ENCODE measurements at places on chromosomes 16 and 17.

DNA sequence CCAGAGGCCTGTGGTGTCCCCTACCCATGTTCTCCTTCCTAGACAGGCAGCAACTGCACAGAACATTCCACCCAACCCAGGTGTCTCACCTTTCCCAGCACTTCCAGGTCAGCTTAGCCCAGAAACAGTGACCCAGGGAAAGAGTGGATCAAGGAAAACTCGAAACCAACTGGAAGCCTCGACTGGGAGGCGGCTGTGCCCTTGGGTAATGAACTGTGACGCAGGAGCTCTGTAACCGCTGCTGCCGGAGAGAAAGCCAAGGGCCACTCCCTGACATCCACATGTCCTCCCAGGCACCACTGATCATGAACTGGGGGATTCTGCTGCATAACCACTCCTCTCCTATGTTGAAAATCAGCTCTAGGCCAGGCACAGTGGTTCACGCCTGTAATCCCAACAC, 34.4 kb downstream of the WDR59 start:
- no peak for DNase-seq

- no peak for DNase-seq
Measured at GRCh38 chr17:13362341-13363122, 239.2 kb downstream of the HS3ST3A1 start.

DNA sequence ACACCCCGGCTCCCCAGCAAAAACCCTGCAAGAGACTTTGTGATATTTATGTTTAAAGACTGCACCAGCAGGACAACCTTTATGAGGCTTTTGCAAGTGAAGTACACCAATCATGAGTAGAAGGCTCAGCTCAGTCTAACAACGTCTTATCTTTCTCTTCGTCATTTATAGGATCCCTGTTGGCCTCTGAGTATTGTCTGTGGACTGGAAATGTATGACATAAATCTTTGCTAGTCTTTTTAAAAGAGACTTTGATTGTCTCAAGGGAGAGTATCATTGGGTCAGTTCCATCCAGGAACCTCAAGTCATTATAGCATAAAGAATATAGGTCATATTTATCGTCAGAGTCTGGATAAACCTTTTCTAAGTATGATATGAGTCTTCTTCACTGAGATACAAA, 505.0 kb upstream of the SOX9 start:
- DNase-seq = no peak

- no peak for DNase-seq
Measured at GRCh38 chr16:12449374-12449773, 354.3 kb downstream of the CPPED1 start.

- DNase-seq = no peak
Measured at GRCh38 chr16:50371036-50371716, 2.4 kb upstream of the BRD7 start.

GRCh38 chr16:85660843-85661739, 27.7 kb downstream of the GINS2 start:
- DNase-seq = no peak

DNA sequence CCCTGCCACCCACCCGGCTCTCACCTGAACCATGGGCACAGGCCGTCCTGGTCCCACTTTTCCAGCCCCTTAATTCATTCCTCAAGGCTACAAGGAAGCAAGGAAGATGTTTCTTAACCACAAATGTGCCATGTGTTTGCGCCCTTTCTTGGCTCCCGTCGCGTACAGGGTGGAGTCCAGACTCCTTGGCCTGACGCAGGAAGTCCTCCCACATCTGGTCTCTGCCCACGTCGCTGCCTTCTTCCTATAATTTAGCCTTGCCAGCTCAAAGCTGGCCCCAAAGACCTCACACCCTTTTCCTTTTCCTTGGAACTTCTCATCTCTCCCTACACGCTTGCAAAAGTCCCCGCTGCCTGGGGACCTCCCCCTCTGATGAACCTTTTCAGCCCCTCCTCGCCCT, 38.8 kb upstream of the BHLHA9 start:
- no peak for DNase-seq

DNA sequence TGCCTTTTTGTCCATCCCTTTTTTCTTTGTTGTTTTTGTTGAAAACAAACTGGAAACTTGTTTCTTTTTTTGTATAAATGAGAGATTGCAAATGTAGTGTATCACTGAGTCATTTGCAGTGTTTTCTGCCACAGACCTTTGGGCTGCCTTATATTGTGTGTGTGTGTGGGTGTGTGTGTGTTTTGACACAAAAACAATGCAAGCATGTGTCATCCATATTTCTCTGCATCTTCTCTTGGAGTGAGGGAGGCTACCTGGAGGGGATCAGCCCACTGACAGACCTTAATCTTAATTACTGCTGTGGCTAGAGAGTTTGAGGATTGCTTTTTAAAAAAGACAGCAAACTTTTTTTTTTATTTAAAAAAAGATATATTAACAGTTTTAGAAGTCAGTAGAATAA, 4.9 kb downstream of the SOX9 start:
- DNase-seq = no peak

GRCh38 chr17:40364906-40365305, 369 bp upstream of the GJD3 start:
- DNase-seq = no peak

DNA sequence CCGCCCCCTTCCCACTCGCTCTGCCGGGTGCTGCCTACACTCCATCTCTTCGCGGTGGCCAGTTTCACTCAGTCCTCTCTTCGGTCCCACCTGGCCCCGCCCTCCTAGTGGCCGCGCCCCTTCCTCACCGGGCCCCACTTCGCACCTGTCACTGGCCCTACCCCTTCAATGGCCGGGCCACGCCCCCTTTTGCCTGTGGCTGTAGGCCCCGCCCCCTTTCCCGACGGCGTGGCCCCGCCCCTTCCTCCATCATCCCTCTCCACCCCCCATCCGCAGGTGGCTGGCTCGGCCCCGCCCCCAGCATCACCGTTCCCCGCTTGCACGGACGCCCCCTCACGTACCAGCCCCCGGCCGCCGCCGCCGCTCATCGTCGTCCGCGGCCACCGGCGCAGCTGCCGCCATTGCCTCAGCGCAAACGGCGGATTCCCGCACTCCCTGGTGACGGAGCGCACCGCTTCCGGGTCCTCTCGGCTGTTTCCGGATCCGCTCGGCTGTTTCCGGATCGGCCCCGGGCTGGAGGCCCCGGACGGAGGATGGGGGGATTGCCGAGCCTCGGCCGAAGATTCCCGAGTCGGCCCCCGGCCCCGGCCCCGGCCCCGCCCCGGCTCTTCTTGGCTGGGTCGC, at the start of gene RABEP2:
Gene RABEP2 (minus strand): TSS at position 477 of the 624 bp plus-strand sequence. CDS start 75 bp downstream, at position 402.
- DNase-seq = peak; percentile 85

DNA sequence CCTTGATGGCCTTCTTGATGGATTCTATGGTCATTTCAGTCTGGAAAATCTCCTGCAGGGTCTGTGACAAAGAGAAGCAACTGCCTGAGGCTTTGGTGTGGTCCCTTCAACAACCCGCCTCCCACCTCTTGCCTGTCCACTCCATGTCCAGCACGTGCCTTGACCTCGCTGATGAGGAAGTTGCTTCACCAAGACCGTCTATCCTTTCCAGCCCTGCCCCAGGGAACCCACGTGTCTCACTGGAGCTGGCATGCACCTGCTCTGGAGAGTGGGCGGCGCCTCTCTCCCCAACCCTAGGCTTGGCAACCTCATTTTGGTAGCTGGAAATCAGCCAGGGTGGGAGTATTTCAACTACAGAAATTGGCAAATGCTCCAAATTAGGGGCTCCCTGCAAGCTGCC, 32.6 kb downstream of the TEKT3 start:
- no peak for DNase-seq

DNA sequence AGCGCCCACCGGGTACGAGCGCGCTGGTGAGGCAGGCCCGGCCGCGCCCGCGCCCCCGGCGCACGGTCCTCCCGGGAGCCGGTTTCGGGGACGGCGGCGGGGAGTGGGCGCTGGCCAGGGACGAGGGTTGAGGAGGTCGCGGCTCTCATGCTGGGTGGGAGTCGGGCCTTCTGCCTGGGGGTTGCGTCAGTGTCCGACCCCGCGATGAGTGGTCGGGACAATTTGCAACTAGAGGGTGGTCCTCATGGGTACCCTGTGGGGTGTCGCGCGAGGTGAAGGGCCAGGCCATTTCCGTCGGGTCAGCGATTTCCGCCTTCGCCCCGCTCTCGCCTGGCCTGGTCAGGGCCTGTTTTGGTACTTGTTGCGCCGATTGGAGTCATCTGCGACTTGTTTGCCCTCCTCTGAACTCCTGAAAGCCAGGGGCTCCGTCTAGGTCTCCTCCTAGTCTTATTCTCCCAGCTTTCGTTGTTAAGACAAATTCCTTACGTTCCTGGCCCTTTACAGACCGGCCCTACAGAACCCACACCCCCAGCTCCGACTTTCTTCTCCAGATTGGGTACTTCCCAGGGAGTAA, 14.9 kb downstream of the NAA60 start:
- DNase-seq = no peak

DNA sequence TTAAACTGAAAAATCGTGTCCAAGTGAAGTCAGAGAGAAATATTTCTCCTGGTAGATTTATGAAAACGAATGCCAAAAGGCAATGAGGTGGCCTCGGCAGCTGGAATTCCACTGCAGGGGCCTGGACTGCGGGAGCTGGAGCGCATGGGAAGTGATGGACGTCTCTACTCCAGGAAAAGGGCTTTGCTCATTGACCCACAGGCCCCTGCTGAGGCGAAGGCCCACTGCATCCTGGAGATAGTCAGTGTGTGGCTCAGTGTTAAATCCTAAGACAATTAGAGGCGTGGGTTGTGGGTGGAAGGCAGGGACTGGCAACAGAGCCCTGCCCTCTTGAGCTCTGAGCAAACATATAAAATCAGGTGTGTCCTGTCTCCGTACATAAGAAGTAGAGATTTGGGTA, 191.4 kb downstream of the SLC39A11 start:
- DNase-seq = no peak

DNA sequence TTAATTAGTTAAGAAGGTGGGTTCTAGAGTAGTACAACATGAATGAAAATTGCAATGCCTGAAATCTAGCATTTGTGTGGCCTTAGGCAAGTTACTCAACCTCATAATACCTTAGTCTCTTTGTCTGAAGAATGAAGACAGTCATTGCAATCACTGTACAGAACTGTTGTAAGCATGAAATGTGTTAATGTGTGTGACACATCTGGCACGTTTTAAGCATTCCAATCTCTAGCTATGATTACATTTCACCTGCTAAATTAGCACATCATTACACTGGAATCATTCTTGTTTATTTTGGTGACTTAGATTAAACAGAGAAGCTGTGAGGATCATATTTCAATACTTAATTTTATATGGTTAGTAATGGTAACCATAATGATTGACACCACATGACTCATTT, 629.7 kb upstream of the KIF2B start:
- no peak for DNase-seq

DNA sequence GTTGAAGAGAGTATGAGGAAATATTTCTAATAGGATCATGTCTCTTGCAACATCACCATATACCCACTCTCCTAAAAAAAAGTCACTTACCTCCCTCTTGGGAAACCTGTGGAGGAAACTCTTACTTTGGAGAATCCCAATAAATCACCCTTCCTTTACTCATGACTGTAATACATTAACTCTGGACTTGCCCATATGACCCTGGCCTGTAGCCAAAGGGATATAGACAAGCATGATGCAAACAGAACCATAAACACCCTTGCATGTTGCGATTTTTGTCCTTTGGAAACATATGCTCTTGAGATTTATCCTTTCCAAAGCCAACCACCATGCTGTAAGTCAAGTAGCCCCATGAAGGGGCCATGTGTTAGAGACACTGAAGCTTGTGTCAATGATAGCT, 19.5 kb downstream of the CDH11 start:
- no peak for DNase-seq
